ENCODE measurements at places on chromosomes 4 and X.

GRCh38 chrX:140510306-140510676 is 5.4 kb upstream of the SOX3 start:
- no peak for DNase-seq

- DNase-seq, result no peak
Measured at GRCh38 chr4:48015678-48016077, 803 bp downstream of the CNGA1 start.

GRCh38 chrX:96204928-96205327 is 479.7 kb upstream of the DIAPH2 start:
- DNase-seq, result no peak

- no peak for DNase-seq
Measured at GRCh38 chr4:104751468-104751867, 256.8 kb upstream of the CXXC4 start.

DNA sequence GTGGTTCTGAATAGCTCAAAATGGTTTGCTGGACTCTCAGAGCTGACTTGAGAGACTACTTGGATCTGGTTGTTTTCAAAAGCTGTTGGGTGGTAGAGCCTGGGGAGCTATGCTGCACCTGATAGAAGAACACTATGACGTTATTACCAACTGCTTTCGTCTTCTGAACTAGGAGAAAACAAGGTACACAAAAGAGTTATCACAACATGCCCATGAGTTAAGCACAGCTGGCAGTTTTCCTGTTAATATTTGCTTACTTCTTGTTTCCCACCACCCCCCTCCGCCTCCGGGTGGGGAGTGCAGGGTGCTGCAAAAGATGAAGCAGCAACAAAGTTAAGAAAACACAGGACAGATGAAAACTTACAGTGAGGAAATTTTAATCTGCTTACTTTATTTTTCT is 69.1 kb downstream of the RASL11B start:
- DNase-seq, result no peak

DNA sequence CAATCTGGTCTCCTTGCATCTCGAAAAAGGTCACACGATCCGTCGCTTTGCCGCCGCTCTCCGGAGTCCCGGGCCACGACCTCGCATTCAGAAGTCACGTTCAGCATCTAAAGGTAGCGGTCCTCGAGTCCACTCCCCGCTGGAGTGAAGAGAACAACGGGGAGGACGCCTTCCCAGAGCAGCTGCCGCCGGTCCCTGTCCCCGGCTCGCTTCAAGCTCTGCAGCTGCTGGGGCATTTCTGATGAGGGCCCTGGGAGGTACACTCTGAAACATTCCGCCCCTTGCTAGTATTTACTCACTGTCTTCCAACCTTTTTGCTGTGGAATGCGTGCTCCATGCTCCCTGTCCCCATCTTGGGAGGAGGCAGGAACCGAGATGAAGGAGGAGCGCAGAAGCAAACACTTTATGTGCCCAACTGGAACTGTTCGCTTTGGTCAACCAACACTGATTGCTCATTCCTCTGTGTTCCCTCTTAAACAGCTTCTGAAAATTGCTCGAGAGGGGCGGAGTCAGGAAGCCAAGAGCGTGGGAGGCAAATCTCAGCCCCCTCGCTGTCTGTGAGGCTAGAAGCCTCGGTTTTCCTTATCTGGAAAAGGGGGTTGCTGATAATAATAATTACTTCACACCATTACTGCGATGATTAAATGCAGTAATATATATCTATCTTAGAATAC is 6.4 kb upstream of the VAMP7 start:
- DNase-seq, result no peak

DNA sequence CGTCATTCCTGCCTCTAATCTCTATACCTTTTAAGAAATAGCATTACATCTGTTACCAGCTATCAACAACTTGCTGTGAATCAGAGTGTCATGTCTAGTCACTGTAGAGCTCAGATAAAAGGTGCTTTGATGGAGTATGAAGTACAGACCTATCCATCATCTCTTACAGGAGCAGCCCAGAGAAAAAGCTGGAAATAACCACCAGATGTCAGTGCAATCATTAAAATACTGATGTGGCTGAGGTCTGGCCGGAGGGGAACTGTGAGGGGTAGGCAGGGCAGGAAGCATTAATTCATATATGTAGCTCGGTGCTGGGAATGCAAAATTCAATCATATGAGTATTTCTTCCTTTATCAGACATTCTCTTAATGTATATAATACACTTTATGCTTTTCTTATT is 100.6 kb downstream of the AKAP4 start:
- DNase-seq, result no peak

DNA sequence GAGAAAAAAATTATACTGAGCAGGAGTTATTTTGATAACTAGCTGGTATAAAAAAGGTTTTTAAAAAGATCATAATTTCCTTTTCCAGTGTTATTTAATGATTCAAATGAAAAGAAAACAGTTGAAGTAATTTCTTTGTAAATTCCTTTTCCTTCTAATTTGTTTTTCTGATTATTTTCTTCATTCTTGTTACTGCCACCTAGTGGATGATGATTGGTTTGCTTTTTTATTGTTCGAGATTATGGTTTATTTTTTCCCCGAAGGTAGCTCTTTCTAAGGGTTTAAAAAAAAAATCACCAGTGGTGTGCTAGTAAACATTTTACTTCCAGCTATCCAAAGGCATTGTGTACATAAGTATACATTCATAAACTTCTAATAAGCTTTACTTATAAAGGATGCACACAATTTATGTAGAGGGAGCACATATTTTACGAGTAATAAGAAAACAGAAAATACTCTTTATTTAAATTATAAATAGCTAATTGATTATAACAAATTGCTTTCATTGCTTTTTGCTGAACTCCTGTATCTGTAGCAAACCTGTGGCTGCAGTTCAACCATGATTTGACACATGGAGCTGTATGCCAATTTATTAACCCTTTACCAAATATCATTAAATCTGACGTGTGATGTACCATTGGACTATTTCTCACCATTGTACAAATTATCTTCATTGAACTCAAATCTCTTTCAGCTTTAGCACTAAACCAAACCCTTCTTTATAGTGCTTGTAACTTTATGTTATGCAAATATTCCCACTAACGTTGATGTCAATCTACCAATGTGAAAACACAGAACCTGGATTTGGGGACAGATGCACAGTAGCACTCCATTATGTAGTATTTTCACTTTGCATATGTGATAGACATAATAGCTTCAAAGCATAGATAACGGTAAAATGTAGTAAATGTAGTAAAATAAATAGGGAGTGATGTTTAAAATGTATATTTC is 97.8 kb upstream of the ANK2 start:
- no peak for DNase-seq

GRCh38 chr4:74598611-74599325 is 153.8 kb downstream of the AREG start:
- DNase-seq, result no peak

- DNase-seq, result no peak
Measured at GRCh38 chr4:176654565-176655216, 138.0 kb downstream of the VEGFC start.

DNA sequence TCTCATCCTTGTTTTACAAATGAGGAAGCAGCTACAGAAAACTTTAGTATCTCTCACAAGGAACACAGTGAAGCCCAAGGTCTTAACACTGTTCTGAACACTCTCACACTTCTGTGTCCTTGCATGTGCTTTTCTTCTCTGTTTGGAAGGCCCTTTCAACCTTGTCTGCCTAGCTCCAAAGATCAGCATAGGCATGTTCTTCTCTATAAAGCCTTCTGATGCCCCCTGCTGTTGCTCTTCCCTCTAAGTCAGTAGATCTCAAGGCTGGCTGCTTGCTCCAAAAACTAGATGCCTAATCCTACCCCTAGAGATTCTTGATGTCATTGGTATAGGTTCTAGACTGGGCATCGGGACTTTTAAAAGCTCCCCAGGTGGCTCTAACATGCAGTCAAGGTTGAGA is 5.9 kb downstream of the APOO start:
- DNase-seq, result peak; percentile 3

GRCh38 chrX:42694260-42694815 is 83.6 kb downstream of the PPP1R2C start:
- DNase-seq, result no peak

DNA sequence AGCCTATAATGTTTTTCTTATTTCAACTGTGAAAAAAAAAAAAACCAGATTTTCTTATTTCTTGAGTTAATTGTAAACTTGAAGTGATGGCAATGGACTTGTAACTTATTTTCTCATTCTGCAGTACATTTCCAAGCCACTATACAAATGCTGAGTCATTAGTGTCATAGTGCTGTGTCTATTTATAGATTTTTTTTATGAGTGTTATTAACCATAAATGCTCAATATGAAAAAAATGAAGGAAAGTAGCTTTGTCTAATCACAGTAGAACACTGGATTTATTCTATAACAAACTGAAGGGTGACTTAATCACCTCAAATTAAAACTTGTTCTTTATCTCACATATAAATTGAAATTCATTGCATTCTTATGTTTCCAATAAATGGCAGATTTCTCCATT is 718.6 kb downstream of the CCSER1 start:
- DNase-seq, result no peak

DNA sequence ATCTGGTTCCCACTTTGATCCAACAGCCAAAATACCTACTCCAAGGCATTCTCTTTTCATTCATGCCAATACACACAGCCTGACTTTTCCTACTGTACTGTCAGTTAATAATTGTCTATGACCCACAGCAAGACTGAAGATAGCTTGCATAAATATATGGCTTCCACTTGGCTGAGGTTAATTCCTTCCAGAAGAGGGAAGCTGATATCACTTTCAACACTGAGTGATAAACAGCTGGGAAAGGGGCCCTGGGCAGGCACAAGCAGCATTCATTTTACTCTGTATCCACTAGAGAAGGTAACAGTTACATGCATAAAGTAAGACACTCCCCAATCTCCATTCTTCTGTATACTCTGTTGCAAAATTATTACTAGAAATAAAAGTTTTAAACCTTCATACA is 200.2 kb upstream of the UGT8 start:
- no peak for DNase-seq

DNA sequence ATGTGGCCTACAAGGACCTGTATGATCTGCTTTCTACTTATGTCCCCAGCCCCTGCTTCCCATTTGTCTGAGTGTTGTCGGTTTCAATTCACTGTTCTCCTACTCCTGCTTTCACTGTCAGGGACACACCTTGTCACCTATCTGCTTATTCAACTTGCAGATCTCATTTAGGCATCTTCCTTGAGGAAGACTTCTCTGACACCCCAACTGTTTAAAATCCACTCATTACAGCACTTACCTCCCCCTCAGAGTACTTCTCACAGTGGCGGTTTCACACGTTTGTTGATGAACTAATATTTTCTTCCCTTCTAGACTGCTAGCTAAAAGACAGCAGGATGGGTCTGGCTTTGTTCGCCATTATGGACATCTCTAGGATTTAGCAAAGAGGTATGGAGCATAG is 279.9 kb upstream of the TET2 start:
- no peak for DNase-seq

- peak; percentile 2 for DNase-seq
Measured at GRCh38 chr4:56048702-56049431, 100.1 kb downstream of the CEP135 start.

DNA sequence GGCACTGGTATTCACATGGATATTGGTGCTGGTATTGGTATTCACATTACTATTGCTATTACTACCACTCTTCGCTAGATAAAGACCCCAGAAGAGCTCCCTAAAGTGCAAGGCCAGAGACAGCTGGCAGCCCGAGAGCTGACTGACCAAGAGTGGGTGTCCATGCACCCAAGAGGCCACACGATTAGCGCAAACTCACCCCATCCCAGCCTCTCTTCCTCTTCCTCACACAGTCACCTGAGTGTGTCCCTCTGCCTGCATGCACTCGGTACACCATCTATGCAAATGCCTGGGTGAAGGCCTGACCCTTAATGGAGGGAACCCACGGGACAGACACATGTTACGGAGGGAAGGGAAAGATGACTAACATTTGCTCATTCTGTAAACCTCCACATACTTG is 86.7 kb downstream of the HAUS3 start:
- no peak for DNase-seq

GRCh38 chr4:16158504-16158852 is 67.8 kb downstream of the TAPT1 start:
- DNase-seq, result no peak

- no peak for DNase-seq
Measured at GRCh38 chr4:145709843-145710242, 29.9 kb downstream of the C4orf51 start.

- no peak for DNase-seq
Measured at GRCh38 chr4:147194114-147194513, 248.4 kb upstream of the TTC29 start.

DNA sequence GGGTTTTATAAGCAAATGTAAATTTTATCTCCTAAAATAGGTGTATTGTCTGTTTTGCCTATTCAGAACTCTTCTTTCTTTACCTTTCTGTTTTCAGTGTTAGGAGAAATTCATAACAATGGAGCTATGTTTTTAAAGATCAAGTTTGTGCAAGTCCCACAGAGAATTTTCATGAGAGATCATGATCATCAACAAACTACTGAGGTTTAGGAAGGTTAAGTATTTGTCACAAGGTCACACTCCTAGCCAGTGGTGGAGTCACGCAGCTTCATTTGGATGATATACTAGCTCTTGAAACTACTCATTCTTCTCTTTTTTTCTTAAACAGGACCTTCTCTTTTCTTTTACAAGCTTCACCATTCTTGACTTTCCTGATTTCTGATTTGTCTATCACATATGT is 892.6 kb upstream of the FRG1 start:
- no peak for DNase-seq

- DNase-seq, result no peak
Measured at GRCh38 chr4:55018978-55019377, 106.4 kb downstream of the KDR start.

- DNase-seq, result no peak
Measured at GRCh38 chr4:8274765-8275547, 5.4 kb downstream of the HTRA3 start.

DNA sequence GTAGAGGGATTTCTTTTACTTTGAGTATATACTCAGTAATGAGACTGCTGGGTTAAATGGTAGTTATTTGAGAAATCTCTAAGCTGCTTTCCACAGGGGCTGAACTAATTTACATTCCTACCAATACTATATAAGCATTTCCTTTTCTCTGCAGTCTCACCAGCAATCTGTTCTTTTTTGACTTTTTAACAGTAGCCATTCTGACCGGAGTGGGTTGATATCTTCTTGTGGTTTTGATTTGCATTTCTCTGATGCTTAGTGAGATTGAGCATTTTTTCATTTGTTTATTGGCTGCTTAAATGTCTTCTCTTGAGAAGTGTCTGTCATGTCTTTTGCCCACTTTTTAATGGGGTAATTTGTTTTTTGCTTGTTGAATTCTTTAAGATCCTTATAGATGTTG is 43.3 kb downstream of the SPCS3 start:
- no peak for DNase-seq

- no peak for DNase-seq
Measured at GRCh38 chr4:78784236-78784865, 8.2 kb downstream of the BMP2K start.

Data from activated naive CD4-positive, alpha-beta T cell (primary cell).